ENCODE measurements at places on chromosomes 6 and 20.

DNA sequence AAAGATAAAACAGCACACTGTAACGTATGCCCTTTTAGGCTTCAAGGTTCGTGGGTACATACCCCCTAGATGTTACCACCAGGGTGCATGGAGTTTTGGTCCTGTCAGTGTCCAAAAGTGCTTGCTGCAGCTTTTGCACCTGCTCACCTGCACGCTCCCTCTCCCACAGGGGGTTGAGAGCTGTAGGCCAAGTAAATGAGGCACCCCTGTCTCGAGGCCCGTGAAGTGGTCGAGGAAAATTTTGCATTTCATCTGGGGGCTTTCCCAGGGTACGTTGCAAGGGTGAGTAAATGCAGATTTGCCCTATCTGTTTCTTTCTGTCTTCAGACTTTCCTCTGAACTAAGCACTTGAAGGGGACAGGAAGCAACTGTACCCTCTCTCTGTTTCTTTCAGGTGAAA is 136.0 kb downstream of the THBS2 start:
- DNase-seq = no peak

DNA sequence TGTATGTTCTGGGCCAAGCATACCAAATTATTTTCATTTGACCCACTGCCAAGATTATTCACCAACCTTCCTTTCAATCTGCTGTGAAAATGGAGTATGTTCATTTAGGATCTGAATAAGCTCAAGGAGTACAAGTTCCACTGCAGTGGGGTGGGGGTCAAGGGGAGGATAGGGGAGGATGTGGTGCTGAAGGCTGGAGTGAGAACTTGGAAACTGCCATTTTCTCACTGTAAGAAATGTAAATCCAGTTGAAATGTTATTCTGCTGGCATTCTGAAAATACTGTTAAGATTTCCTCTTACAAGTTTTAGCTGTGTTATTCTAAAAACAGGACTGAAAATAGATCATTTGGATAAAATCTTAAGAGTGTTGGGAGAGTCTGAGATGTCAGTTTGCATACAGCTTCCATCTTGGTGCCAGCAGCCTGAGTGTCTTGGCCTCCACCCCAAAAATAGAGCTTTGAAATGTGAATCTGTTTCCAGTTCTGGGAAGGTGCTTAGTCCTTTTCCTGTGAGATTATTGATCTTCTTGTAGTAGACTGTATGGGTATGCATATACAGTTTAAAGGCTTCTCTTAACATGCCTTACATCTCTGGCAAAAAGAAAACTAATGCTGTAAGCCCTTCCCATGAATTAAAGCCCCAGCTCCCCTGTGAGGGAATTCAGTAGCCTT is 84.3 kb downstream of the CTNNBL1 start:
- DNase-seq = no peak

GRCh38 chr20:32480371-32481241 is 104.5 kb downstream of the NOL4L start:
- DNase-seq = no peak

- DNase-seq = no peak
Measured at GRCh38 chr20:11447371-11448100, 470.2 kb upstream of the BTBD3 start.

DNA sequence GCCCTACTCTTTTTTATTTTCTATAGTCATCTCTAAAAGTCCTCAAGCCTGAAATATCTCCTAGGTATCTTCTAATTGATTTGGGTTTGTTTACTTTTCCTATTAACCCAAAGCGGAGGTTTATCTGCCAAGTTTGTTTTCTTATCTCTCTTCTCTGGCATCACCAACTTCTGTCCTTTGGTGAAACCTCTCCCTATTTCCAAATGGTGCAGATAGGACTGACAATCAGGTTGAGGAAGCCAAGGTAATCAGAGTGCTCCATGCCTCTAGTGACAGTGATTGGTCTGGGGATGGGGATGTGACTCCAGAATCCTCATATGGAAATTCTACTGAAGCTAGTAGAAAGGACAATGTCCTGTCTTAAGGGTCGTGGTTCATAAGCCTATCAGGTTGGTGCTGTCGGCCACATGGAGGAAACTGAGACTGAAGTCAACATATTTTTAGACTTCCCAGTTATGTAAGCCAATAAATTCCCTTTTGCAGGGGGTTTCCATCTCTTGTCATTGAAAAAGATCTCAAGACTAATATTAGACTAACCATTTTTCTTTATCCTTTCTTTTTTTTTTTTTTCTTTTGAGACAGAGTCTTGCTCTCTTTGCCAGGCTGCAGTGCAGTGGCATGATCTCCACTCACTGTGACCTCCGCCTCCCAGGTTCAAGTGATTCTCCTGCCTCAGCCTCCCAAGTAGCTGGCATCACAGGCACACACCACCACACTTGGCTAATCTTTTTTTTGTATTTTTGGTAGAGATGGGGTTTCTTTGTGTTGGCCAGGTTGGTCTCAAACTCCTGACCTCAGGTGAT is 28.0 kb downstream of the KIF6 start:
- no peak for DNase-seq
